ENCODE measurements at places on chromosomes 7 and 10.

- DNase-seq: no peak
These were observed 24.7 kb upstream of the TRIM24 start for GRCh38 chr7:138435231-138435919.

GRCh38 chr7:132500727-132501440 is 75.4 kb downstream of the PLXNA4 start:
- peak; percentile 4 for DNase-seq

DNA sequence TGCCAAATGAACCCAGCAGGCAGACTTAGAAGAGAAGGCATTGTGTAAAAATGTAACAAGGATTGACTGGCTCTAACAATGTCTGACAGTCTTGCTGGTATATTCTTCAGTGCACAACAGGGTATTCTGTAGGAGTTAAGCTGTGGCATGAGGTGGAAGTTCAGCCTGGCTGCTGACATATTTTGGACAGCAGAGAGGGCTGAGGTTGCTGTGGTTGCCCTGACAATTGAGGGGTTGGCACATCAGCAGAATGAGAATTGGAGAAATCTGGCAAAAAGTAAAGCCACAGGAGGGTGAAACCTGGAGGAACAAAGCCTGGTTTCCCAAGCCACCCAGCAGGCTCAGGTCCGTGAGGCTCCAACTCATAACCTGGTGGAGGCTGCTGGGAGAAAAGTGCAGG is 220.2 kb downstream of the JAZF1 start:
- DNase-seq: no peak

DNA sequence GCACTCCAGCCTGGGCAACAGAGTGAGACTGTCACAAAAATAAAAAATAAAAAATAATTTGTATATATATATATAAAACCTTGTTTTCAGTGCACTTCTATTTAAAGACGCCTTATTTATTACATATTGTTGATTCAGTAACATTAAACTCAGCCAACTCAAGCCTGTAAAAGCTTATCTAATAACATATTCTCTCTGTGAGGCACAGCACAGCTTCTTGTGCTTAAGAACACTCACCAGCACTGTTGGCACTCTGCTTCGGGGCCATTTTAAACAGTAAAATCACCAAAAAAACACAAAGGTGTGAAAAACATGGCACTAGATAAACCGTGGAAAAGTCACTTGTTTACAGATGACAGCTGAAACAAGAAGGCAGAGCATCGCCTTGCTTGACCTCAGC is 89.0 kb upstream of the C10orf90 start:
- no peak for DNase-seq

DNA sequence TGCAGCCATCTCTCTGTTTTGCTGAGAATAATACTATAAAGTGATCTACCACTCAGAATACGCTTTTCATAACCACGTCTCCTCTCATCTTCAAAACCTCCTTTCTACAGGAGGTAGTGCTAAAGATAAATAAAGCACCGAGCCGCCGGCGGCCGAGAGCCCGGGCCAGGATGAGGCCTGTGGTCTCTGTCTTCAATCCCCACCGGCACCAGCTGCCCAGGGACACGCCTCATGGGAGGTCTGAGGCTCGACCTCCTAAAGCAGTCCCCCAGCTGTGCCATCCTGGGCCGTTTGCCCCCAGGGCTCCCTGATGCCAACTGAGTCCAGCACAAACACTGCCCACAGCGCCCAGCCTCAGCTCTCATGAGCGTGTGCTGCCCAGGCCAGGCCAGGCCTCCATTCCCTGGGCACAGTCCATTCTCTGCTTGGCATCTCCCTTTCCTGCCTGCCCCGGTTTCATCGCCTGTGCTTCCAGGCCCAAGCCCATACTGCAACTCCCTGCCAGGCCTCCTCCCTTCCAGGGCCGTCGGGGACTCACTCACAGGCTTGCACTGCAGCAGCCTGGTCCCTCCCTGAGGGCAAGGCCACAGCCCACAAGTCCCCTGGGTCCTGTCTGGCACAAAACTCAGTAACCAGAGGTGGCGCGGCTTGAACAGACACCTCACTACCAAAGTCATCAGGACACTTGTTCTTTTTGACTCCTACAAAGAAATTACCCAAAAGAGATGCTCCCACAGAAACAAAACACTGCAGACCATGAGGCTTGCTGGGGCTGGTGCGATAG is 2.5 kb downstream of the INTS1 start:
- no peak for DNase-seq

DNA sequence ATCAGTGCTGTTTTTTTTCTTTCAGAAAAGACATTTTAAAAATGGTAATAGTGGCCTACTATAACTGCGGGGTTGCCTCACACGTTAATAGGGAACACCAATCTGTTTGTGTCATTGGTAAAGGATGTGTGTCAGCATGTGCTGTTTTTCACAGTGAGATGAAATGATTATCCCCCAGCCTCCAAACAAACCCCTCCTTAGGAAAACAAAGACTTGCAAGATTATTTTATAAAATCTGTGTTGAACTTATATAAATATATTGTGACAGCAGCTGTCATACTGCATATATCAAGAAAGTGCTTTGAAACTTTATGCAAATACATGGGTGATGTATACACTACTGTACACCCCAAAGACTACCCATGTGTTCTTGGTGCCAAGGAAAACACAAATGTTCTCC is 125.8 kb downstream of the BMPER start:
- DNase-seq: no peak

DNA sequence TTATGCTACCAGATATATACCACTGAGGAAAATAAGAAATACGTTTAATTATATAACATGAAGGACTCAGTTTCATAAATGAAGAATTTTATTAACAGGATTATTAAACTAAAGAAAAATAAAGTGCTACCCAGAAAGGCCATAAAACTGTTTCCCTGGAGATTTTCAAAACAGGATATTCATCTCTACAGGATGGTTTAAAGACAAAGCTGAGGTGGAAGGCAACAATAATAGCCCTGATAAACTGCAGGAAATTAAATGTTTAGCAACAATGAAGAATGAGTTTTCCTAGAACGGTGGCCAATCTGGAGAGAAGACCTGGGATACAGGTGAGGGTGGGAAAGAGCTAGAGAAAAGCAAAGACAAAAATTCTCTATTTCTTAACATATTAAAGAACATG is 11.9 kb downstream of the RHEB start:
- no peak for DNase-seq

- no peak for DNase-seq
These were observed 27.1 kb downstream of the ABCB4 start for GRCh38 chr7:87448388-87448787.

DNA sequence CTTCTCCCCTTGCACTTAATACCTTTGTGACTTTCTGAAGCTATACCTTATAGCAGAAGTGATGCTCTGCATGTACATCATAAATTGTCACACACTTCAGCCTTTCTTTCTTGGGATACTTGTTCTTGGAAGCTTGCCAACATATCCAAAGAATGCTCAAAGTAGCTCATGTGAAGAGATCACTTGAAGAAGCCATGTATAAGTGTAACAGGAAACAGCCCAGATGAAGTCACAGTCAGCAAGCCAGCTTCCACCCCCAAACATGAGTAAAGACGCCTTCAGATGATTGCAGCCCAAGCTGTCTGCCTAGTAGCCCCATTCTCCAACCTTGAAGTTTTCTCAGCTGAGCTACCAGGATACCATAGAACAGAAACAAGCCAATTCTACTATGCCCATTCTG is 50.9 kb downstream of the DGKB start:
- no peak for DNase-seq

GRCh38 chr7:12637328-12637727 is 50.1 kb upstream of the ARL4A start:
- DNase-seq: no peak

- no peak for DNase-seq
These were observed 3.8 kb upstream of the DNAH11 start for GRCh38 chr7:21538936-21539495.

GRCh38 chr10:132030898-132031463 is 34.8 kb upstream of the JAKMIP3 start:
- no peak for DNase-seq

DNA sequence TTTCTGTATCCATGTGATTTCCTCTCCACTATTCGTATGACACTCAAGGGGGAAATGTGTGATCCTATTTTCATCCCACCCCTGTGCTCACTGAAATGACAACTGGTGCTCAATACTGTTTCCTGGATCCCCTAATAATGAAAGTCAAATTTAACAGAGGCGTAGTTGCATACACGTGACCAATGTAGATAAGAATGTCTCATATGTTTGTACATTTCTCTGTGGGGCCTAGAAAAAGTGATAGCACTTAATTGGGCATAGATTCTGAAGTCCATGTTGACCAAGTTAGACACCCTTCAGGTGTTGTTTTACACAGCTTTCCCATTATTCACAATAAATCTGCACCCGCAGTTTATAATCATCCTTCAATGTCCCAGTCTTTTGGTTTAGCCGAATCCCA is 59.1 kb downstream of the JAZF1 start:
- DNase-seq: no peak

DNA sequence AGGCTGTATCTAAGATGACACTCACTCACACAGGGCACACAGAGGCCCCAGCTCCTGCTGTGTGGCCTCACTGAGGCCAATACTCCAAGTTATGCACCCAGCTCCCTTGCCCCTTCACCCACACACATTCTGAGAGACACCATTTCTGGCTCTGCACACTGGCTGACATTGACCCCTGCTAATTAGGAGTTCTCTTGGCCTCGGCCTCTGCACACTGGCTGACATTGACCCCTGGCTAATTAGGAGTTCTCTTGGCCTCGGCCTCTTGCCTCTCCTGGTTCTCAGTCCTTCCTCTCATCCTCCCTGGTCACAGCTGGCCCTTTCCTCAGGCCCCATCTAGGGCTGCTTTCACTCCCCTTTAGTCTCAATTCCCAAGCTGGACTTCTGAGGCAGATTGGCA is 97.3 kb downstream of the GRID1 start:
- no peak for DNase-seq

DNA sequence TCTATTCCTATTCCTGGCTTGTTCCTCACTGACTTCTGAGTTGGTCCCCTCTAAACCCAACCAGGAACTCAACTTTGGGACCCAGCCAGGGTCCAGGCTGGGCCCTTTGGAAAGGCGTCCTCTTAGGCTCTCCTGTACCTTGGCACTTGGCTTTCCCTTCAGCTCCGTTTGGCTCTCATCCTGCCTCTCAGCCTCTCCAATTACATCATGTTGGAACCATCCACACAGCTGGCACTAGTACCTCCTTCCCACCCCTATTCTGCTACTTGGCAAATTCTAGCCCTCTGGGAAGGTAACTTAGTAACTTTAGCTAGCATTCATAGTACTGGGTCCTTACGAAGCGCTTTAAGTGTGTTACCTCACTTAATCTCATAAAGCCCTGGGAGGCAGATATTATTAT is 205.3 kb upstream of the HABP2 start:
- DNase-seq: no peak

DNA sequence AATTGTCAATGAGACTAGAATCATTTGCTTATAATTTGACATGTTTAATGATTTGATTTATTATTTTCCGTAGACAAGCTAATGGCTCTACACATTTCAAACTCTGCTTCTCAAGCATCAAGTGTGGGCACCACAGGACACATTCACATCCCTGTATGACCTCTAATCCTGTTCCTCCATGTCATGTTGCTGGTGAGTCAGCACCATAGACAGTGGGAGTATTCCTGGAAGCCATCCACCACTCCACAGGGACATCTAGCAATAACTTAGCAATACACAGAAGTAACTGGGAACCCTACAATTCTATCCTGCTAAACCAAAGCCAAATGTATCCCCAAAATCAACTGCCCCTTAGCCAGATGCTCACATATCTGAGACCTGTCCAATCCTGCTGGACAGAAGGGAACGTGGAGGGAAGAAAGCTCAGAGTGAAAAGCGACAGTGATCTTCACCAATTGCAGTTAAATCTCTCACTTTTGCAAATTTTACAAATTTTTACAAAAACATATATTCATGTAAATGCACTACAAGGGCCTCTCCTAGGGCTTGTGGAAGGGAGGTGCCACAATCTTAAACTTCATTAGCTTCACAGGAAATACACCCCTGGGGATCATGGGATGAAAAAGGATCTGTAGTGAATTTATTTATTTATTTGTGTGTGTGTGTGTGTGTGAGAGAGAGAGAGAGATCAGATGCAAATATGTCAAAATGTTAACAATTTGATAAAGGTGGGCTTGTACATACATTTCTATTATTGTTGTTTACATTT is 126.5 kb downstream of the GFRA1 start:
- peak; percentile 34 for DNase-seq

- no peak for DNase-seq
These were observed 108.1 kb downstream of the SNX10 start for GRCh38 chr7:26399736-26400135.

DNA sequence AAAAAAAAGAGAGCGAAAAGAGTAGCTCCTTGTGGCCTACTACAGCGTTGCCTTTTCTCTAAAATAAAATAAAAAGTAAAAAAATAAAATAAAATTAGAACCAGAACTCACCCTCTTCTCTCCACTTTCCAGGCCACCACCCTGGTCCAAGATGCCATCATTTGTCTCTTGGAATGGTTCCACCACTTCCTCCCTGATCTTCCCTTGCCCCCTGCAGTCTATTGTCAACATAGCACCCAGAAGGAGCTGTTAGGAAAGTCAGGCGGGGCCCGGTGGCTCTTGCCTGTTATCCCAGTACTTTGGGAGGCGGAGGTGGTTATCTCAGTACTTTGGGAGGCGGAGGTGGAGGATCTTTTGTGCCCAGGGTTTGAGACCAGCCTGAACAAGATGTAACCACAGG is 7.6 kb upstream of the GRID2IP start:
- DNase-seq: peak; percentile 35

All from iris pigment epithelial cell (primary cell).